Activated CD4-positive, alpha-beta T cell treated with anti-CD3 and anti-CD28 coated beads for 24 hours (primary cell): ENCODE measurements at places on chromosomes 7 and 10.

- DNase-seq, result no peak
These were observed 1.5 kb upstream of the HTR7 start for GRCh38 chr10:90859321-90859751.

GRCh38 chr7:70693686-70694433 lies 438.1 kb upstream of the GALNT17 start:
- peak; percentile 30 for DNase-seq

DNA sequence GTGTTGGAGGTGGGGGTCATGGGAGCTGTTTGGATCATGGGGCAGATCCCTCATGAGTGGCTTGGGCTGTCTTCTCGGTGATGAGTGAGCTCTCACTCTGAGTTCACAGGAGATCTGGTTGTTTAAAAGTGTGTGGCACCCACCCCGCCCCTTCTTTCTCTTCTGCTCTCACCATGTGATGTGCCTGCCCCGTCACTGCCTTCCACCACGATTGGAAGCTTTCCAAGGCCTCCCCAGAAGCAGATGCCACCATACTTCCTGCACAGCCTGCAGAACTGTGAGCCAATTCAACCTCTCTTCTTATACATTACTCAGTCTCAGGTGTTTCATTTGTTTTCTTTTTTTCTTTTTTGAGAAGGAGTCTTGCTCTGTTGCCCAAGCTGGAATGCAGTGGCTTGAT lies 170.0 kb downstream of the PTPN20 start:
- no peak for DNase-seq

DNA sequence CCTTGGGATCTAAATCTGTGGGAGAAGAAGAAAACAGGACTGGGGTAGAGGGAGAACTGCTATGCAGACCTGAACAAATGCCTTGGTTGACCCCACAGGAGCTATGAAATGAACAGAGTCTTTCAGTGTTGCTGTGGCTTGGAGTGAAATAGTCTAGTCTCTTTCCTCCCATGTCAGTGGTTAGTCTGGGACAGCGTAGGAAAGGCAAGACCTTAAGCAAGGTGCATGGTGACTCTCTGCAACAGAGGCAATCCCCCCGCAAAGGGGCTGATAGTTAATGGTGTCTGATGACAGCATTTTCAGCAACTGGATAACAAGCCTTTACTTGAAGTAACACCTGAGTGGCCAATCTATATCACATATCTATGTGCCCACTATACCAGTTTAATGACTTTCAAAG lies 62.3 kb downstream of the ARL4A start:
- no peak for DNase-seq

- DNase-seq, result no peak
These were observed 40.9 kb upstream of the ZNF365 start for GRCh38 chr10:62333135-62333889.

- DNase-seq, result no peak
These were observed 49.0 kb downstream of the SPOCK2 start for GRCh38 chr10:72039377-72039776.

DNA sequence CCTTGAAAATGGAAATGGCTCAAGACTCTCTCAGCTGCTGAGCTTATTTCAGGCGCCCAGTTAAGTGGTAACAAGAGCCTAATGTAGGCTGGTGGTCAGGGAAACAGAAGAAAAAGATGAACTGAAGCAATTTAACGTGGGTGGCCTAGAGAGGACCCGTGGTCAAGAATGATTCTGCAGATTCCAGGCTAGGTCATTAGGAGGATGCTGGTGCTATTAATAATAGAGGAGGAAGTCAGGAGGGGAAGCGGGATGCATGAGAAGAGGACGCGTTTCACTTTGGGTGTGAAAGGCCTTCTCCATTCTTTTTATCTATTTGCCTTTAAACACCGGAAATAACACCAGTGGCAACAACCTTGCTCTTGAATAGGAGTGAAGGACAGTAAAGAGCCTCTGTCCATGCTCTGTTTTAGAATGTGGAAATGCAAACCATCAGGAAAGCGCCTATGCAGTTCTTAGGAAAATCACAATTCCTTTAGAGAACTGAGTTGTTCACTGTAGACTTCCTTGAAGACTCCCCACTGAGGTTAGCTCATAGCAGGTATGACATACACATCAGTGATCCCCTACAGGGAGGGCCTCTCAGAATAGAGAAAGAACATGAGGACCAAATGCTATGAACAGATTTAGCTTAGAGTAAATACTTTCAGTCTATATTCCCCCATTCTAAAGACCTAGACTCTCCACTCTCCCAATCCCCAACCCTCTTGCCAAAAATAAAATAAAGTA lies 8.6 kb downstream of the LIPA start:
- DNase-seq, result no peak

GRCh38 chr10:132847856-132848255 lies 61.9 kb upstream of the NKX6-2 start:
- no peak for DNase-seq

DNA sequence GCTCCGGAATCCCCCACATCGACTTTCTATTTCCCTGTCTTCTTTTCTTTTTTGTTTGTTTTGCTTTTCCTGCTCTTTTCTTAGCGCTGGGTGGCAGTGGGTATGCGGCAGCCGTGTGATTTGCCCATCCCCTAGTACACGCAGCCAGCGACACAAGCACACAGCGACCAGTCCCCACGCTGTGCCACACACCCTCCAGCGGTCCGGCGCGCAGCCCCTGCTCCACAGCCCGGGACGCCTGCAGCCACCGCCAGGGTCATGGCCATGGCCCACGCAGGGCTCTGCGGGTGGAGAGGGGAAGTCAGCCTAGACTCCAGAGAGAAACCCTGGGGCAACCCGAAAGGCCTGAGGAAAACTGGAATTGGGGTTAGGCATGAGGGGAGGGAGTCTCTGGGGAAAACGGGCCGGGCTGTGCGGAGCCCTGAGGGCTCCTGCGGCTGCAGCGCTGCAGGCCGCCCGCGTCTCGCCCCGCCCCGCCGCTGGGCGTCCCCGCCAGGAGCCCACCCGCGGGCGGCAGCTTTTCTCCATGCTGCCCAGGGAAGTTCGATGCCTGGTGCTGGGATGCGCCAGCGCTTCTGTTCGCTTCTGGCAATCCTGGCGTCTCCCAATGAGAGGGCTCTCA lies 2.5 kb downstream of the CHRM2 start:
- no peak for DNase-seq

- no peak for DNase-seq
These were observed 34.7 kb downstream of the IMMP2L start for GRCh38 chr7:111527545-111527944.

- no peak for DNase-seq
These were observed 107.1 kb upstream of the FAM20C start for GRCh38 chr7:85074-85882.

DNA sequence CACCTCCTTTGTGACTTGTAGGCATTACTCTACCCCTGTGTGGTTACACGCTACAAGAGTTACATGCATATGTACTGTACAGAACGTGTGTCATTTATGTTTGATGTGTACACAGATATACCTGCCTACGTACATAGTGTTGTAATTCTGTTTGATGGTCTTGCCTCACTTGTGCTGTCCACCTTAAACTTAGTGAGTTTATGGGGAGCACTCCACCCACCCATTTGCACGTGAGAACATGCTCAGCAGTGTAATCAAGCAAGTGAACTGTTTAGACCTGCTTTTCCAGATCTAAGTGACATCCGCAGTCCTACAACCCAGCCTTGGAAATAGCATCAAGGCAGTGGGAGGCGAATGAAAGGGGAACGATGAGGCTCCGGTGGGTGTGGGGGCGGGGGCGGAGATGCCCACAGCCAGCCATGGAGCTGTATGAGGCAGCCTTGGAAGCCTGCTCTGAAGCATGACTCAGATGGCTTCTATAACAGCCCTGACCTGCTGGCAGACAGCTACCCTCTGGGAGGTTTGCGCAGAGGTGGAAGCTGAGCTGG lies 52.1 kb downstream of the SUFU start:
- DNase-seq, result no peak

- DNase-seq, result no peak
These were observed 1.3 kb downstream of the EXOC6 start for GRCh38 chr10:92849576-92850090.

- DNase-seq, result no peak
These were observed 46.1 kb upstream of the ZMIZ1 start for GRCh38 chr10:79022565-79023230.

- DNase-seq, result no peak
These were observed 786.7 kb downstream of the NRG3 start for GRCh38 chr10:82661701-82662100.

DNA sequence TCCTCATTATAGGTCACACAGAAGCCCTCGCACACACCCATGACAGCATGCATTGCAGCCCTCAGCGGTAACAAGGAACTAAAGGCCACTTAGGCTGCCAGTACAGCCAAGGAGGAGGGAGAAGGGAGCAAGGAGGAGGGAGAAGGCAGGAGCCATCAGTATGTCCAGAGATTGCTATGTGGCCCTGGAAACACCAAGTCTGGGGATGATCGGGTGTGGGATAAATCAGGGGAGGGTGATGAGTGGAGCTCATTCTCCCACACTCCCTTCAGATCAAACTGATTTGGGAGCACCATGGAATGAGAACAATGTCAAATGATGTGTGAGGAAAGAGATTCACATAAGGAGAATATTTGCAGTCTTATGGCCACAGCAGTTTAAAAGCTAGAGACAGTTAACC lies 350.9 kb downstream of the TNS3 start:
- no peak for DNase-seq

GRCh38 chr7:12653518-12653917 lies 33.9 kb upstream of the ARL4A start:
- DNase-seq, result no peak

DNA sequence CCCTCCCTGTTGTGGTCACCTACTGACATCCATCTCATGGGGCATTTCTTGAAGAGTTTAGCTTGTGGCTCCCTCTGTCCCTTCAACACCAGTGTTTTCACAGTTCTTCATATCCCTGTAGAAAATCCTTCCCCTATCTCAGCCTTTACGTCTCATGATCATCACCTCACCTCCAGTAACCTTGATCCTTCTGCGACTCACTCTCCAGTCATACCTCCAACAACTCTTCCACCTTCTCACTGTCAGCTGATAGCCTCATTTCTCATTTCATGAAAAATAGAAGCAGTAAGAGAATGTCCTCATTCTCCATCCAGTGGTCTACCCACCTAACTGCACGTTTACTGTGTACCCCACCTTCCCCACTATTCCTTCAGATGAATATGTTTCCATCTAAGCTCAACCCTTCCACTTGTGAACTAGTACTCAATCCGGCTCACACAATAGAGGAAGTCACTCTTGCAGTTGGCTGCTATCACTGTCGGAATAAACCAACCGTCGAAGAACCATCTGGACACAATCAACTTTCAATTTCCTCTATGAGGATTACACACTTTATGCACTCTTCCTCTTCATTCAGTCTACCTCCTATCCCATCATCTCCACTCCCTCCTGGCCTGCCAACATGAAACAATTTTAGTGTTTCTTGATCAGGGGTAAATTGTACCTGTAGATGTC lies 256.0 kb downstream of the AHR start:
- no peak for DNase-seq

- no peak for DNase-seq
These were observed 24.6 kb downstream of the TBXAS1 start for GRCh38 chr7:139853506-139854123.

GRCh38 chr7:142716596-142716995 lies 32.7 kb upstream of the PRSS1 start:
- DNase-seq, result no peak

DNA sequence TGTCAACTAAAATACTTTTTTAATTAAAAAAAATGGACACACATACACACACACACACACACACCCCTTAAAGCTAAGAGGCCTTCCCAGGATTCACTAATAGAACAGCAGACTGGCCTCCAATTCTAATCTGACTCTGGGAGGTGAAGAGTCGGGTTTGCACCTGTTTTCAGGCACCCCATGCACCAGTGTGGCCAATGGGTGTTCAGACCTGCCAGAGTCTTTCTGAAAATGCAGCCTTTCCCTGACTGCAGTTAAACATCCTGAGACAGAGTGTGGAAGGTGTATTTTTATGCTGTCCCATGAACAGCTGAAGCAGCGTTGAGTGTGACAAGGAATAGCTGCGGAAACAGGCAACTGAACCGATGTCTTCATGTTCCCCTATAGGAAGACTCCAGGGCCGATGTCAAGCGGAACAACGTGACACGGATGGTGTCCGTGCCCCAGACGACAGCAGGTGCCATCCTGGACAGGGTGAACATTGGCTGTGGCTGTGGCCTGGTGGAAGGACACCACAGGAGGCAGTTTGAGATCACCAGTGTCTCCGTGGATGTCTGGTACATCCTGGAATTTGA lies 74.6 kb upstream of the LYZL2 start:
- no peak for DNase-seq

GRCh38 chr10:23534761-23535160 lies 95.9 kb downstream of the OTUD1 start:
- DNase-seq, result no peak

DNA sequence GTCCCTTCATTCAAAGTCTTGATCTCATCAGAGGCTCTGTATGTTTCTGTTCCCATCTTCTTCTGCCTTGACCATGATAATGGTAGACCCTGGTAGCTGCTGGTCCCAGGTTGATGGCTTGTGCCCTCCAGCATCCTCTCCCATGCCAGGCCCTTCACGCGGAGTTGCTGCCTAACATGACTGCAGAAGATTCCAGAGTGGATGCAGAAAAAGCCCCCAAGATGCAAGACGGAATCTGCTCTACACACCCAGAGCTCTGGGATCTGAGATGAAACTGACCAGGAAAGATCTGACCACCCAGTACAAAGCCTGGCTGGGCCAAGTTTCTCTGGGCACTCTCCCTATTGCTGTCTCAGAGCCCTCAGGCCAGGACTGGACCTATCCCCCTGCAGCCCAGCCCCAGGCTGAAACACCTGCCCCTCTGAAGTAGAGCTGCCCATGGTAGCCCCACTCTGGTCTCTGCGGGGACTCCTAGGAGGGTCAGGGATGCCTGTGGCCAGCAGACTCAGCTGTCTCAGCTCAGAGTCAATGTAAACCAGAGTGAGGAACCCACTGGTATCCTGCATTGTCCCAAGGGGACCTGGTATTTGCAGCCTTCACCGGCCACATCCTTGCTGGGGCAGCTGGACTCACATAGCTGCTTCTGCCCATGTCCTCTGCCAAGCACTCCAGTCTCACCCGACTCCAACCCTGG lies 9.5 kb upstream of the FRMD4A start:
- DNase-seq, result no peak

DNA sequence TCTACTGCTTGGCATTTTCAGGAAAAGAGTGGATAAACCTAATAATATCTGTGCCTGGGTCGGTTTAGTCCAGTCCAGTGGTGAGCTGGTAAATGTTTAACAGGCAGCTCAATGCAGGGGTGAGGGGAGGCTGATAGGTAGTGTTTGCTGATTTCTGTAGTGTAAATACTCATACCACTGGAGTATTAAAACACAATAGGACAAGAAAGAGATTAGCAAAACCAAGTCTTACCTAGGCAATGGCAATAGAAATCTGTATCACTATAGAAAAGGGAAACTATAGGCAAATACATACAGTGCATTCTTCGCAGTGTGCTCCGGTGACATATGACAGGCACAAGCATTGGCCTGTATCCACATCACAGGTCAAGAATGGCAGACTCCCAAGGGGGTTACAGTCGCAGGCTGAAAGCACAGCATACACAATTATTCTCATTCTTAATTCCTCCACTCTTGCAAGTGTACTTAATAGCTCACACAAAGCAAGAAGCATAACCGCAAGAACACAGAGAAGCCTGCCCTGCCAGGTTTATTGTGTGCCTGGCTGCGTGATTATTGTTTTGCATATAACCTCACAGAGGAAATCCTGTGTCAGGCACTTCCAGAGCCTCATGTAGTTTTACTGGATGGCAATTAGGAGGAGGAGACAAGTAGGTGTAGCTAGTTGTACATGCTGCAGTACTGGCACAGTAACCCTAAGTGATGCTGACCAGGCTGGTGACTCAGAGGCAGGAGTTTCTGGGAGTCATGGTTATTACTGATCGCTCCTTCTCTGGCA lies 35.0 kb downstream of the LAMB4 start:
- DNase-seq, result no peak

- DNase-seq, result no peak
These were observed 19.6 kb downstream of the ANXA11 start for GRCh38 chr10:80185578-80186299.
